SK-N-MC (cell line): ENCODE measurements at places on chromosomes 5 and 9.

GRCh38 chr9:35051069-35051967 lies 21.1 kb downstream of the VCP start:
- DNase-seq: no peak

GRCh38 chr5:112192072-112192471 lies 227.0 kb downstream of the EPB41L4A start:
- DNase-seq: no peak

GRCh38 chr5:1300581-1301083 lies 5.8 kb upstream of the TERT start:
- DNase-seq: no peak

DNA sequence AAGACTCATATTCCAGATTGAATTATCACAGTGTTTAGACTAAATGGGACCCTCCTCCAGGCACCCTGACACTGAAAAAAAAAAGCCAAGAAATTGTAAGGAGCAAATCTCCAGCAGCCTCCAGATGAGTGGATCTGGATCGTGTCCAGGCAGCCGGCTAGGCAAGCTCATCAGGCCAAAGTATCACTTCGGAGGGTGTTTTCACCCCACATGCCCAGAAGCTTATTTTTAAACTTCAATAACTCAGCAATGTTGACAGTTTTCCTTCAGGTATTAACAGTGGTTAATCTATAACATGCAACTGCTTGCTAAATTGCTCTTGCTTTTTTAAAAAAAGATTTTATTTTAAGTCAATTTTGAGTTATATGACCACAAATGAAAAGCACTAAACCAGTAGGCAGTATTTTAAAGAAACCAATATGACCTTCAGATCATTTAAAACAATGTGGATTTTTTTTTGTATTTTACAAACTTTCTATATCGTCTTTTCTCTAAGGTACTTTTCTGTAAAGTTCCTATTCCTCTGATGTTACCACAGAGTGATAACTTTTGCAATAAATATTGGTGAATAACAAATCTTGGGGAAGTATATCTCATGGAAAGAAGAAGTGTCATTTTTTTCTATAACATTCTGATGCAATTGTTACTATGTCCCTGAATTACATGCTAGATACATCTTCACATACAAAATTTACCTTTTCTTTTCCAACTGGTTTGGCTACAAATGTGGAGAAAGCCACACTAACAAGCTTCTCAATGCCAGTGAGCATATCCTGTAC lies 30.7 kb downstream of the ACOT12 start:
- DNase-seq: no peak

DNA sequence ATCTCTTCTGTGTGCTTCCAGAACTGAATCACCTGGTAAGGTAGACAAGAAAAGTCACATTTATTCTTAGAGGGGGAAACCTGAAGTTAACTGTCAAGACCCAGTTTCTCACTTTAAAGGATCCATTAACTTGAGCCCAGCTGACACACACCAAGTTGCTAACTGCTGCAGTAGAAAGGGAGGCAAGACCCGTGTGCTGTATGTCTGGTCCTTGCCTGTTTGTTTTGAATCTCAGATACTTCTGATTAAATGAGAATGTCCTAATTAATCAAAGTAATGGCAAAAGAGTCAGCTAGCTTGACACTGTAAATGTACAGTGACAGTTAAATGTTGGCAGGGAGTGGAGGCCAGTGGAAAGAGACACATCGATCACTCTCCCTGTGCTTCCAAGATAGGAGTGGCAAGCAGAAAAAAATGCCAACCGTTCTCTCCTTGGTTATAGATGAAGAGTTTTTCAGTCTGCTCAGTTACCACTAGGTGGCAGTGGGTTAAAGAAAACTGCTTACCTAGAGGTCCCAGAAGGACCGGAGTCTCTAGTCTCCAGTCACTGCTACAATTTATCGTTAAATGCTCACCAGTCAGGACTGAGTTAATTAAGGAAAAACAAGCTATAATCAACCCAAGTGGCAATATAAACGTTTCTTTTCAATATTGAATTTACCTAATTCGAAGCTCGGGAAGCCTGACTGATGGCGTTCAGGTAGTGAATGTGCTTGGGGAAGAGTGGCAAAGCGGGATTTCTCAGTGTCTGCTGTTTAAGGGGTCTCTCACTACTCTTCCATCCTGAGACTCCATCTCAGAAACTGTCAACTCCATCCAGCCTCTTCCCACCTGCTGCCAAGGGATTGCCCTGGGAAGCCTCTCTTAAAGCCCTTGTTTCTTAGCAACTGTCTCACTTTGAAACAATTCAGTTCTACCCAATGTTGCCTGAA lies 18.4 kb downstream of the LSM11 start:
- DNase-seq: peak; percentile 68

- no peak for DNase-seq
Observed at GRCh38 chr5:87413343-87413645, 564 bp upstream of the CCNH start.

DNA sequence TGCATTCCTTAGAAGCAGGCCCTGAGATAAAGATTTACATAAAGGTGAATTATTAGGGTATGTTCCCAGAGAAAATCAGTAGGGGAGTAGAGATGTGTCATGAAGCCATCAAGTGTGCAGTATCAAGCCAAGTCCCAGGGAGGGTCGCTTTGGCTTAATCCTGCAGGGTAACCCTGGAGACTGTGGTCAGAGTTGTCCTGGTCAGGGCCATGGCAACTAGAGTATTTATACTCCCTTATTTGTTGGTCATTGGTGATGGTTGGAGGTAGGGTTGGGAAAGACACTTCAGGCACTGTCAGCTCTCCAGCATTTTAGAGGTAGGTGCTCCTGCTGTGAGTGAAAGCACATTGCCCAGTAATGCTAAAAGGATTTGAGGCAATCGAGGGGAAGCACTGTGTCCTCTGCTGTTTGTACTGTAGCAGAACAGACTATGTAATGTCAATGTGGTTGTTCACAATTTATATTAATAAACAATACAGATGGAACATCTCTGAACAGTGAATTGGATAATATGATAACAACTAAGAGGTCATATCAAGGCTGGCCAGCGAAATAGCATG lies 108.9 kb downstream of the GDNF start:
- DNase-seq: no peak

DNA sequence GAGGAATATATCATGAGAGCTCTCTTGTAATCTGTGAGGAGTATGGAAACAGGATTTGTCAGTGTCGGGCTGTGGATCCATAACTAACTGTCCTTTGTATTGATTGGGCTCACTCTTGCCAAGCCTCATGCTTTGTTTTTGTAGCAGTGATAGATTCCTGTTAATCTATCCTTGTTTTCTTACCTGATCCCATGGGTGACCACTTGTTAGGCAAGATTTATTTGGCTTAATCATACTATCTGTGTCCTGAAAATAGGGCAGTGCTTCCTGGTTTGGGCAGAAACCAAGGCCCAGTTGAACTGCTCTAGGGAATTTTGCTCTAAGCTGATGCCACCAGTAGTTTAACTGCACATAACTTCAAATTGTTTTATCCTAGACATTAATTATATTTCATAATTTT lies 6.1 kb downstream of the NDFIP1 start:
- DNase-seq: no peak

- no peak for DNase-seq
Observed at GRCh38 chr5:143347046-143347445, 56.4 kb downstream of the NR3C1 start.

DNA sequence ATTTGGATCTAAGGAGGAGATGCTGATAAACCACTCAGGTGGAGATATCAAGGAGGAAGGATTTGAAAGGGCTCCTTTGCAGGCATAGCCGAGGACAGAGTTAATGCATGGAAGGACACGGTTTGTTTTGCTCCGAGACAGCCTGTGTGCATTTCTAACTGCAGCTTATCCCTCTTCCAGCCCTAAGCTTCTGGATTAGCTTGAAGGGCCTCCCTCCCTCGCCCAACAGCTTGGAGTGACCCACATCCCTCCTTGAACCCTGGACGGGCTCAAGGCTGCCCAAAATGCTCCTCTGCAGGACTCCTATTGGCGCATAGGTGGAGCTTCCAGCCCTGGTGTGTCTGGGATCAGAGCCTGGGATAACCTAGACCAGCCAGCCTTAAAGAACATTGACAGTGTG lies 66.7 kb downstream of the PPARGC1B start:
- DNase-seq: no peak

- no peak for DNase-seq
Observed at GRCh38 chr5:65017636-65018035, 248.9 kb downstream of the CWC27 start.

- DNase-seq: no peak
Observed at GRCh38 chr5:147403651-147404640, 105.9 kb downstream of the DPYSL3 start.

DNA sequence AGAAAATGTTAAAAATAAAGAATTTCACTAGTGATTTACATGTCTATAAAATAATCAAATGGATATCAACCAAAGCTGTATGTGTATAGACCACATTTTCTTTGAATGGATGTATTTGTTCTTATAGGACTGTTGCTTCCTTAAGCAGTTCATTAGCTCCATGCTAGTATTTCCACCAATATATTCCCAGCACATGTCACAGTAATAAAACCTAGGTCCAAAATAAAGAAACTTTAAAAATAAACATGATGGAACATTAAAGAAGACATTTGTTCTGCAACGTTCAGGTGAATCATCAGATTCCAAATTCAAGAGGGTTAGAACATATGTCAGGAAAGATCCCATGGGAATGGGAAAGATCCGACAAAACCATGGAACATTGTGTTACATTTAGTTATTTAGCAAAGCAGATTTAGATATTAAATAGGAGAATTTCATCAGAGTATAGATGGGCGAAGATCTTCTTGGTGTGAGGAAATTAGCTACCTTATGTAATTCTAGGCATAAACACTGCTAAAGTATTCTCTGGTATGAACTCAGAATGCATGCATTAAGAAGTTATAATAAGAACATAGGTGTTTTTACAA lies 490.7 kb downstream of the CDH18 start:
- no peak for DNase-seq

GRCh38 chr5:66143473-66144073 lies 527 bp upstream of the SREK1 start:
- DNase-seq: no peak

DNA sequence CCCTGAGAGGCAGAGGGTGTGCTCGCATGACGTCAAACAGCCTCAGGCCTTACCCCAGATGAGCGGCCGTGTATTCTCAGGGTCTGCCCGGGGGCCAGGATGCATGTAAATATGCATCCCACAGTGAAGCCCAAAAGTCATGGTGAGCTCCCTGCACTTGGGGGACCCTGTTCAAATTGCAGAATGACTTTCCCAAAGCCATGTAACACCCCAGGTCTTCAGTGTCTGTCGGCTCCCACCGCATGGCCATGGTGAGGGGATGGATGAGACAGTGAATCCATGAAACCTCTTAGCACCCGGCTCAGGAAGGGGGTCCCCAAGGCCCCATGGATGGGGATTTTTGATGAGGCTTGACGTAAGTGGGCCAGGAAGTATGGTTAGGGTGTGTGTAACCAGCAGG lies 9.3 kb upstream of the COL5A1 start:
- no peak for DNase-seq

DNA sequence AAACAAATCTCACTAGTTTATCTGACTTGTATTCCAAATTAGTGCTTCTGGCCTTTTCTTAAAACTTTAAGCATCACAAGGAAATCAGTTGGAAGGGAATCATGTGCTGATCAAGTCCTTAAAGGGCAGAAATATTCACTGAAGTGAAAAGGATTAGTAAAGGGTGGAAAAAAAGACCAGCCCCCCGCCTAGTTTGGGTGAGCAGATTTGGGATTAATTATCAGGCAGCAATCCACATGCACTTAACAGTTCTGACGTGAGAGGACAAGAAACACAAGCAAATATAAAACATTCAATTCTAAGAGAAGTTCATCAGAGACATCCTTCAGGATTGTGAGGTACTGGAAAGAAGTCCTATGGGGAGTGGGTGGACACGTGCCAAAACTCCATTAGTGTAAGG lies at the start of gene TYRP1:
Gene TYRP1, plus strand, starts transcription at position 245 of the 400 bp plus-strand sequence. CDS start 612 bp downstream, outside the sequence.
- no peak for DNase-seq

- no peak for DNase-seq
Observed at GRCh38 chr5:61678966-61679365, 346.9 kb downstream of the ZSWIM6 start.

- DNase-seq: no peak
Observed at GRCh38 chr5:179879003-179879689, 20.5 kb upstream of the MRNIP start.

GRCh38 chr5:58018016-58018415 lies 441.9 kb downstream of the PLK2 start:
- DNase-seq: no peak

- no peak for DNase-seq
Observed at GRCh38 chr5:121949885-121950284, 11.9 kb upstream of the SRFBP1 start.

- DNase-seq: peak; percentile 80
Observed at GRCh38 chr5:167699432-167699831, 592.0 kb upstream of the WWC1 start.

GRCh38 chr9:130220352-130220751 lies 45.2 kb upstream of the HMCN2 start:
- no peak for DNase-seq

DNA sequence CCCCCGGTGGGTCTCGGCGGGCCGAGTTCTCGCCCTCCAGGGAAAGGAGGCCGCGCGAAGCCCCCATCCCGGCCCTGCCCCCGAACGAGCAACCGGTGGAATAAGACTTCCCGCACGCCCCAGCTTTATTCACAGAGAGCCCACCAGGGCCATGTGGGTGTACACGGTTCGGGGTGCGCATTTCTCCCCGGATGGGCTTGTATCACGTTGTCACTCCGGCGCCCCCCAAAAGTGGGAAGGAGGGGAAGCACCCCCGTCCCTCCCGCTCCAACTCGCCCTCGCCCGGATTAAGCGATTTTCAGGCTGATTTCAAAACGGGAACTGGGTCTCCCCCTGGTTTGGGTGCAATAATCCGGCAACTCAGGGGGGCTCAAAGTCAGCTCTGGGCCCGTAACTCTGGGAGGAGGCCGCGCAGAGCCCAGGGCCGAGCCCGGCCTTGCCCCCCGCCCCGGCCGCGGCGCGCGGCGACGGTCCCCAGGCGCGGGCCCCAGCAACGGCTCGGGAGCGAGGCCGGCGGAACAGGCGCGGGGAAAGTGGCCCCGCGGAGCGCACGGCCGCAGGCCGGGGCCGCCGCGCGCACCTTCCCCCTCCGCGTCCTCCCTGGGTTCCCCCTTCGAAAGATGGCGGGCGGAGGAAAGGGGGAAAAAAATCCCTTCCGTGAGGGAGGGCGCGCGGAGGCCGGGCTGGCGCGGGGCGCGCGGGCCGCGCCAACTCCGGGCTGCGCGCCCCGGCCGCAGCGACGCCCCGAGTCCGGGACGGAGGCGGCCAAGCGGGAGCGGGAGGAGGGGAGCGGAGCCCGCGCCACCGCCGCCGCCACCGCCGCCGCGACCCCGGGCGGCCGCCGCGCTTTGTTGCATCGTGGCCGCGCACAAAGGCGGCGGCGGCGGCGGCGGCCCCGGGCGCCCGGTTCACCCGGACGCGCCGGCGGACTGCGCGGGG lies 644 bp downstream of the BRD3 start:
- DNase-seq: no peak

DNA sequence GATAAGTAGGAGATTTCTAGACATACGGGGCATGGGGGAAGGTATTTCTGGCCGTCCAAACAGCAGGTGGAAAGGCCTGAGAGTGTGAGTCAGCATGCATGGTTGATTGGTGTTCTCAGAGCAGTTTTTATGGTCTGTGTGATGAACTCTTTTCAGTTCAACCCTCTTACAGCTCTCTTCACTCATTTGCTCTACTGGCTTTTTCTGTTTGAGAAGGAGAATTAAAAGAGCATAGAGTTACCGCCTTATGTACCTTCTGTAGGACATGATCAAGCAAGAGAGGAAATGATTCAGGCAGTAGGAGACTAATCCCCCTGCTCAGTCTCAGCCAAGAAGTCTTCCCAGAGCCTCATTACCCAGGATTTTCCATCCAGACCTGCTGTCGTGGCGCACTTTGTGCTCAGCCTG lies 92.4 kb downstream of the PRDM6 start:
- no peak for DNase-seq
